Hypothalamus (tissue), 51 donors: ENCODE measurements at places on chromosomes 12 and 14.
A peak's percentile ranks its signal among the peaks of the same experiment; 100 is the strongest.

- peak; percentile 46 for DNase-seq
Observed at GRCh38 chr12:52037248-52037861, 13.9 kb upstream of the NR4A1 start.

GRCh38 chr12:53254816-53255545 lies 13.1 kb upstream of the ESPL1 start:
- DNase-seq: no peak

- no peak for DNase-seq
Observed at GRCh38 chr12:111819191-111820158, 22.6 kb upstream of the MAPKAPK5 start.

GRCh38 chr12:70379846-70380245 lies 13.8 kb downstream of the KCNMB4 start:
- DNase-seq: no peak

DNA sequence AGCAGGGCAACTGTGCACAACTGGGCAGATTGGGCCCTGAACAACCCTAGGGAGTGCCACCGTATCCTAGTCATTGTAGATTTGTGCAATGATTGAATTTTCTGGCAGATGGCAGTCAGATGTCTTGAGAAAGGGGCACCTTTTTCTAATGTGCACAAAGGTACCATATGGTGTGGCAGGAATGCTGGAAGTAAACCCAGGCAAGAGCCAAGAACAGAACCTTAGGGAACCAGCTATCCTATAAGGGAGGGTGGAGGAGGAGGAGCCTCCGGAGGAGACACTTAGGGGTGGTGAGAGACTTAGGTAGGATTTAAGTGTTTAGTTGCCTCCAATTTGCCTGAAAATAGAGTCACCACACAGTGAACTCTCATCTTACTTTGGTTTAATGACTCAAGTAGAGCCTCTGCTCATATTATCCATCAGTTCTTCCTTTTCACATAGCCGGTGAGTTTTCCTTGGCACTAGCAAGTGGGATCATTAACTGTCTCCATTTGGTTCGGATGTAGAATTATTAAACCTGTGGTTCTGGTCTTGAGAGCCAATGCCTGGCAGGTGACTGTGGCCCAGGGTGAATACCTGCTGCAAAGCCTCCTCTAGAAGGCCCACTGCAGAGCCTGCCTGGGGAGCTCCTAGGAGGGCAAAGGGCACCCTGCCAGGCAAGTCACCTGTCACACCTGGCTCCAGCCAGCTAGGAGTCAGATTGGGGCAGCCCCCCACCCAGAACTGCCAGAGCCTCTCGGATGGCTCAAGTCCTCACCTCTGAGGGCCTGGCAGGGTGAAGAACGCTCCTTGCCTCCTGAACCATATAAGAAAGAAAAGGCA lies 184.4 kb upstream of the HIF1A start:
- DNase-seq: no peak

GRCh38 chr14:99686557-99687283 lies 2.6 kb downstream of the CYP46A1 start:
- no peak for DNase-seq

- no peak for DNase-seq
Observed at GRCh38 chr12:56413392-56413791, 35.8 kb downstream of the TIMELESS start.
